Suppressor macrophage (primary cell): ENCODE measurements at places on chromosomes 3 and 15.
A peak's percentile ranks its signal among the peaks of the same experiment; 100 is the strongest.

DNA sequence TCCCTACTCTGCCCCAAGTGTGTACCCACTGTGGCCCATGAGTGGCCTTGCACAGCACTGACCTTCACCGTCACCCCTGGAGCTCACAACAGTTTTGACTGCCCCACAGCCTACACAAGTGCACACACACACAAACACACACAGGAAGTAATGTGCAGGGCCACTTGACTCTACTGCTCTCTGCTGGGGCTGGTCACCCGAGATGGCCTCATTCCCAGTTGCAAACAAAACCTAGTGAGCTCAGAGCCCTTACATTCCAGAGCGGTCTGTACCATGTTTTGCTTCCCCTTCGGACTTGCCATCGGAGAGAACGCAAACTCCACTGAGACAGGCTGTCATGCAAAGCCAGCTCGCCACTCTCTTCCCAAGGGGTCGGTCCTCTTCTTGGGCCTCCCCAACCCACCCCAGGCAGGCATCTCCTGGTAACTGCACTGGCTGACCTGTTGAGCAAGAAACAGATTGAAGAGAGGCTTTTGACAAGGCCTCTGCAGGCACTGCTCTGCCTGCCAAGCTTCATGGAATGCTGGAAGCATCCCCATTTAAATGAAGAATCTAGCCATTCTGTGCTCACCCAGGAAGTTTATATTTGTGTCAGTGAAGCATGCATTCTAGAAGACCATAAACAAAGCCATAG is 232.0 kb upstream of the IGF1R start:
- DNase-seq = no peak

GRCh38 chr3:120495809-120496208 is 45.0 kb upstream of the FSTL1 start:
- no peak for DNase-seq

DNA sequence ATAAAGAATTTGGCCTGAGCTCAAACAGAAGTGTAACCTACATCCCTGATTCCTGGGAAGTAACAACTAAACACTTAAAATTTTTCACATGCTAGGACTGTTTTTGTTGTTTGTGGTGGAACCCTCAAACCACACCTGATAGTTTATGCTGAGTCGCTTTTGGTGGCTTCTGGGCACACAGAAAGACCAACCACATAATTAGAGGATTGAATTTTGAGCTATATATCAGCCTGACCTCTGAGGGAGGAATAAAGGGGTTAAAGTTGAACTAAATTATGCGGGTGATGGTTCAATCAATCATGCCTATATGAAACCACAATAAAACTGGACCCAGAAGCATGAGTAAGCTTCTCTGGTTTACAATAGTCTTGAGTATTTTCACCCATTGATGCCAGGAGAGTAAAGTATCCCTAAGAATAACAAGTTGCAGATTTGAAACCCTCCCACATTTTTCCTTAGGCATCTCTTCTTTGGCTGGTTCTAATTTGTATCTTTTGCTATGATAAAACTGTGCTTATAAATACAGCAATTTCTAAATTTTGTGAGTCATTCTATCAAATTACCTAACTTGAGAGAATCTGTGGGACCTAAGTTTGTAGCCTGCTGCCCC is 1304.5 kb upstream of the GBE1 start:
- no peak for DNase-seq

GRCh38 chr15:31245135-31245689 is 81.4 kb upstream of the KLF13 start:
- no peak for DNase-seq

- DNase-seq = no peak
Measured at GRCh38 chr15:76178296-76179000, 118.7 kb downstream of the TMEM266 start.

DNA sequence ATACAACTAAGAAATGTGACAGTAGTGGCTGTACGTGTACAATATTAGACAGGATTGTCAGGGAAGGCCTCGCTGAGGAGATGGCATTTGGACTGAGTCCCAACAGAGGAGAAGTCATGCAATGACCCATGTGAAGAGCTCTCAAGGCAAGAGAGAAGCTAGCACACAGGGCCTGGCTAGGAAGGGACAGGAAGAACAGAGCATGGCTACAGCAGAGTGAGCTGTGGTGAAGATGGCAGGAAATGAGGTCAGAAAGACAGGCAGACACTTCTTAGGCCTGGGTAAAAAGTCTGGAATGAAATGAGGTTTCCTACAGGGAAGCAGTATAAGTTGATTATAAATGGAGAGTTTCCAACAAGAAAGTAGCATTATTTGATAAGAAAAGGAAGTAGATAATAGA is 33.2 kb upstream of the LEKR1 start:
- DNase-seq = peak; percentile 57

DNA sequence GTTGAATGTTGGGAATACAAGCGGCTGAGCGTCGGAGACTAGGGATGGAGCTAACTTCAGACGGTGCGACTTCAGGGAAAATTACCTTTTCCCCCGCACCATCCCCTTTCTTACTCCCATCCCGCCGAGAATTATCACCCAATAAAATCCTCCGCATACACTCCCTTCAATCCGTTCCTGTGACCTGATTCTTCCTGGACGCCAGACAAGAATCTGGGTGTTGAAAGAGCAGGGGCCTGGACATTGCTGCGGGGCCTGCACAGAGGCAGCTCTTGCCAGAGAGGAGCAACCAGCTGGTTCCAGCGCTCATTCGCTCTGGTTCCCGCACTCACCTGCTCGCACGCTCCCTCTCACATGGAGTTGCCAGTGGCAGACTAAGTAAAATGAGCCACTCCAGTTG is 241.9 kb downstream of the ALCAM start:
- DNase-seq = no peak

GRCh38 chr3:169914321-169914720 is 2.9 kb downstream of the SAMD7 start:
- DNase-seq = peak; percentile 53

- no peak for DNase-seq
Measured at GRCh38 chr3:94494992-94495391, 432.1 kb downstream of the NSUN3 start.

DNA sequence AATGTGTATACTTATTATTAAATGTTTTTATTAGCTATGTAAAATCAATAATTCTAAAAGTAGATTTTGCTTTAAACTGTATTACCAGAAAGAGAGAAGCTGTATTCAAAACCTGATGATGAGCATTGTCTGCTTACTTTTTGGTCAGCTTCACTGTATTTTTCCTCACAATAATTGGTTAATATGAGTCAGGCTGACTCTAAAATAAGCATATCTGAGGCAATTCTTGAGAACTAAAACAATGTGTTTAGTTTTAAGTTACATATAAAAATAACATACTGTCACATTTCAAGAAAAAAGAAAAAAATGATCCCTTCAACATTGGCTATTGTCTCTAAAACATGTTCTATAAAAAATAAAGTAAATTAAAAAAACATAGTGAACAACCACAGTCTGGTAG is 66.1 kb downstream of the EPHA3 start:
- no peak for DNase-seq

GRCh38 chr15:101559952-101560351 is 70.4 kb upstream of the PCSK6 start:
- peak; percentile 21 for DNase-seq

DNA sequence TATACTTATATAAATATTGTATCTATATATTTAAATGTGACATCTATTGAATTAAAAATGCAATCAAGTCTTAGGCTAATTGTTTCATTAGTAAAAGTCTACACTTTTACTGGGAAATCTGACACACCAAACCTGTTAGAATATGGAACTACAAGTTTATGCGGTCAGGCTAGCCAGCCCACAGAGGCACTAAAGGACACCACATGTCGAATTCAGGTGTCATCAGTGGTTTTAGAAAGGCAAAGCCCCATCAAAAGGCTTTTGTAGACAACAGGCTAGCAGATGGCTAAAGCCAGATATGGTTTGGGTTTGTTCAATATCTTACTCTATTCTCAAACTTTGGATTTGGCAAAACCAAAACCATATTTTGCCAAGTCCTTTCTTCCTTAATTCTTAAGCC is 411.0 kb downstream of the MECOM start:
- no peak for DNase-seq

GRCh38 chr15:50543556-50543955 is 2.9 kb downstream of the USP50 start:
- DNase-seq = no peak

DNA sequence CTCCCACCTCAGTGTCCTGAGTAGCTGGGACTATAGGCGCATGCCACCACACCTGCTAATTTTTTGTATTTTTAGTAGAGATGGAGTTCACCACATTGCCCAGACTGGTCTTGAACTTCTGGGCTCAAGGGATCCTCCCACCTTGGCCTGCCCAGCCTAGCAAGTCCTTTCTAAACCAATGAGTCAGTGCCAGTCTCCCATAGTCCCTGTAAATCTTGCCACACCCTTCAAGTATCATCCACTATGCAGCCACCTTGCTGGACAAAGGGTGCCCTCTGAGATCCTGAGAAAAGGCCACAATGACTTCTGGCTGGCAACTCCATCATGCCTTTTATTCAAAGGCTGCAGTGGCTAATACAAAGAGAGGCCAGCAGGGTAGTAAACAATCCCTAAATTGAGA is 184.0 kb downstream of the ABHD5 start:
- DNase-seq = no peak

- no peak for DNase-seq
Measured at GRCh38 chr3:5112043-5112442, 10.0 kb upstream of the ARL8B start.

DNA sequence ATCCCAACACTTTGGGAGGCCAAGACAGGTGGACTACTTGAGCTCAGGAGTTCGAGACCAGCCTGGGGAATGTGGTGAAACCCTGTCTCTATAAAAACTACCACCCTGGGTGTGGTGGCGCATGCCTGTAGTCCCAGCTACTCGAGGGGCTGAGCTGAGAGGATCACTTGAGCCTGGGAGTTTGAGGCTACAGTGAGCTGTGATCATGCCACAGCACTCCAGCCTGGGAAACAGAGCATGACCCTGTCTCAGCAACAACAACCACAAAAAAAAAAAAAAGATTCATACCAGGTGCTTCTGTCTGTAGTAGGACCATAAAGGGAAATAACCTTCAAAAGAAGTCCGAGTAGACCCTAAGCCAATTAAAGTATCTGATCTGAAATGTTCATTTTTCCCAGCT is 94.5 kb downstream of the SERPINI1 start:
- no peak for DNase-seq

DNA sequence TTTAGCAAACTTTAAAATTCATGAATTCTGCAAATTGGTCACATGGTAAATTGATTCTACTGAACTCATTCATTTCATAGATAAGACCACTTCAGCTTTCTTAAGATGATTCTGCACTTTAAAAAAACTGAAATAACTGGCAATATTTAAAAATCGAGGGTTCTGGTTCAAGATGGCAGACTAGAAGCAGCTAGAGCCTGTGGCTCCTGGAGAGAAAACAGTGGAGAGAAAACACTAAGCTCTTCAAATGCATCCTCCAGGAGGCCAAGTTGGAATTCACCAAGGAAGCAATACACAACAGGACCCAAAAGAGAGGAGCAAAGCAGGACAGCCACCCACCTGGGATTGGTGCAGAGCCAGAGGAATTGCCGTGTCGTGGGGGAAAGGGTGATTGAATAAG is 132.1 kb downstream of the SPATA16 start:
- no peak for DNase-seq

DNA sequence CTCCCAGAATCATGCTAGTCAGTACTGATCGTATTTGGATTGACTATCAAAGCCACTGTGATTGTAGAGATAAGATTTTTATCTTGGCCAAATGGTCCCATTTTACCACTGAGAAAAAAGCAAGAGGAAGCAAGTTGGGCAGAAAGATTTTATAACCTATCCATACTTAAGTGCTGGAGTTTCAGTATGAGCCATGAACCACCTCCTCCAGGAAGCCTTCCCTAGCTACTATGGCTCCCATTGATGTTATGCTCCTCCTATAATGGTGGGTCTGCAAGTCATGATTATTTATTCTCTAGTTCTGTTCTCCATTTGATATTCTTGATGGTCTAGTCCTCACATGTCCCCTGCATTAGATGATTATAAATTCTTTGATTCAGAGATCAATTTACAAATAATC is 6.6 kb downstream of the MEGF11 start:
- DNase-seq = no peak

- DNase-seq = no peak
Measured at GRCh38 chr3:146598535-146598934, 6.6 kb downstream of the PLSCR5 start.

- DNase-seq = no peak
Measured at GRCh38 chr3:140536926-140537726, 140.7 kb upstream of the TRIM42 start.

DNA sequence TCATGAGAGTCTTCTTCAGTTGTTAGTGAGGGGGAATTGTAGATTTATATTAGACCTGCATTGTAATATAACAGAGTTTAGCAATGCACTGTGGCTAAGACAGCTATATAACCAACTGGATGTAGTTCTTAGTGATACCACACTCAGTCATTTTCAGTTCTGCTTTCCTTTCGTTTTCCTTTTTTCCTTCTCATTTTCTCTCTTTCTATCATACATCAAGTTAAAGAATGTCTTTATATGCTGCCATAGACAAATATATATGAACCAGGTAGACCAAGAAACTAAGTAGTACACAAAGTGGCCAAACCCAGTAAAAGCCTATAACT is 43.7 kb upstream of the CD47 start:
- no peak for DNase-seq

DNA sequence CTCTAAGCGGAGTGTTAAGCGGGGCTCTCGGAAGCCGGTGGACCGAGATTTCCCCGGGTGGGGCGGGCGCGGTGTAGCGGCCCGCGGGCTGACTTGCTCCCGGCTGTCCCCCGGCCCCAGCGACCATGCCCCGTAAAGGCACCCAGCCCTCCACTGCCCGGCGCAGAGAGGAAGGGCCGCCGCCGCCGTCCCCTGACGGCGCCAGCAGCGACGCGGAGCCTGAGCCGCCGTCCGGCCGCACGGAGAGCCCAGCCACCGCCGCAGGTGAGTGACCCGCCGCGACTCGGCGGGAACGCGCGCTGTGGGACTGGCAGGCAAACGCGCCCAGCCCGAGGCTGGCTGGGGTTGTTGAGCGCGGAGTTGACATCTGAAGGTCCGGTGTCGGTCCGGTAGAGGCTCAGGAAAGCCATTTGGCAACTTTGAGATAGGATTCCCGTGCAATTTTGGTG is 1.3 kb downstream of the SMC4 start:
- no peak for DNase-seq

GRCh38 chr3:135995766-135996165 is 30.2 kb downstream of the PPP2R3A start:
- no peak for DNase-seq

- no peak for DNase-seq
Measured at GRCh38 chr3:83096-83495, 113.5 kb upstream of the CHL1 start.

- peak; percentile 50 for DNase-seq
Measured at GRCh38 chr3:128591738-128592426, 58.7 kb downstream of the RPN1 start.

GRCh38 chr3:79651536-79652065 is 116.2 kb downstream of the ROBO1 start:
- DNase-seq = no peak

- no peak for DNase-seq
Measured at GRCh38 chr3:78941587-78941986, 826.2 kb downstream of the ROBO1 start.

DNA sequence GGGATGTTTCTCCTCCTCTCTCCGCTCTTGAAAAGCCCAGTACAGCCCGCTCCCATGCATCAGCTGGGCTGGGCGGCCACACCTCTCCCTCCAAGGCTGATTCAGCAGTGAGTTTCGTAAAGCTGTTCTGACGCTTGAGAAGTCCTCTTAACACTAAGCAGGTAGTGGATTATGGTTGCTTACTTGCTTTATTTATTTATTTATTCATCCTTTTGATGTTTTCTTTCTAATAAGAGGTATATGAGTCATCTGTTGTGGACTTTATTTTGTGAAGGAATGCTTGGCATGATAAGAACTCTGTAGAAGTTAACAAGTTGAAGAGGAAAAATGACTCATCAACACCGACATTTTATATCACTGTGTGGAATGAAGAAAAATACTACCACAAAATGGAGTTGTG is 285.0 kb downstream of the SQOR start:
- DNase-seq = no peak
